ENCODE measurements at places on chromosomes 16 and 17.

GRCh38 chr16:13429416-13429815, 490.5 kb upstream of the ERCC4 start:
- DNase-seq, result no peak

DNA sequence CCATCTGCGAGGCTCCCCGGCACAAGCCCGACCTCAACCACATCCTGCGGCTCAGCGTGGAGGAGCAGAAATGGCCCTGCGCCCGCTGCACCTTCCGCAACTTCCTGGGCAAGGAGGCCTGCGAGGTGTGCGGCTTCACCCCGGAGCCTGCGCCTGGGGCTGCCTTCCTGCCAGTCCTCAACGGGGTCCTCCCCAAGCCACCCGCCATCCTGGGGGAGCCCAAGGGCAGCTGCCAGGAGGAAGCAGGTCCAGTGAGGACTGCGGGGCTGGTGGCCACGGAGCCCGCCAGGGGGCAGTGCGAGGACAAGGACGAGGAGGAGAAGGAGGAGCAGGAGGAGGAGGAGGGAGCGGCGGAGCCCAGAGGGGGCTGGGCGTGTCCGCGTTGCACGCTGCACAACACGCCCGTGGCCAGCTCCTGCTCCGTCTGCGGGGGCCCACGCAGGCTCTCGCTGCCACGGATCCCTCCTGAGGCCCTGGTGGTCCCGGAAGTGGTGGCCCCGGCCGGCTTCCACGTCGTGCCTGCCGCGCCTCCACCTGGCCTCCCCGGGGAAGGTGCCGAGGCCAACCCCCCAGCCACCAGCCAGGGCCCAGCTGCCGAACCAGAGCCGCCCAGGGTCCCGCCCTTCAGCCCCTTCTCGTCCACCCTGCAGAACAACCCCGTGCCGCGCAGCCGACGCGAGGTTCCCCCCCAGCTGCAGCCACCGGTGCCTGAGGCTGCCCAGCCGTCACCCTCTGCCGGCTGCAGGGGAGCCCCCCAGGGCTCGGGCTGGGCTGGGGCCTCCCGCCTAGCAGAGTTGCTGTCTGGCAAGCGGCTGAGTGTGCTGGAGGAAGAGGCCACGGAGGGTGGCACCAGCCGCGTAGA, 13.1 kb upstream of the PRR35 start:
- DNase-seq, result peak; percentile 30

GRCh38 chr17:10354651-10355050, 18.2 kb downstream of the MYH13 start:
- DNase-seq, result no peak

- no peak for DNase-seq
Measured at GRCh38 chr16:4837733-4838501, 9.2 kb downstream of the GLYR1 start.

- DNase-seq, result no peak
Measured at GRCh38 chr17:75269844-75270217, 1.2 kb downstream of the MIF4GD start.

DNA sequence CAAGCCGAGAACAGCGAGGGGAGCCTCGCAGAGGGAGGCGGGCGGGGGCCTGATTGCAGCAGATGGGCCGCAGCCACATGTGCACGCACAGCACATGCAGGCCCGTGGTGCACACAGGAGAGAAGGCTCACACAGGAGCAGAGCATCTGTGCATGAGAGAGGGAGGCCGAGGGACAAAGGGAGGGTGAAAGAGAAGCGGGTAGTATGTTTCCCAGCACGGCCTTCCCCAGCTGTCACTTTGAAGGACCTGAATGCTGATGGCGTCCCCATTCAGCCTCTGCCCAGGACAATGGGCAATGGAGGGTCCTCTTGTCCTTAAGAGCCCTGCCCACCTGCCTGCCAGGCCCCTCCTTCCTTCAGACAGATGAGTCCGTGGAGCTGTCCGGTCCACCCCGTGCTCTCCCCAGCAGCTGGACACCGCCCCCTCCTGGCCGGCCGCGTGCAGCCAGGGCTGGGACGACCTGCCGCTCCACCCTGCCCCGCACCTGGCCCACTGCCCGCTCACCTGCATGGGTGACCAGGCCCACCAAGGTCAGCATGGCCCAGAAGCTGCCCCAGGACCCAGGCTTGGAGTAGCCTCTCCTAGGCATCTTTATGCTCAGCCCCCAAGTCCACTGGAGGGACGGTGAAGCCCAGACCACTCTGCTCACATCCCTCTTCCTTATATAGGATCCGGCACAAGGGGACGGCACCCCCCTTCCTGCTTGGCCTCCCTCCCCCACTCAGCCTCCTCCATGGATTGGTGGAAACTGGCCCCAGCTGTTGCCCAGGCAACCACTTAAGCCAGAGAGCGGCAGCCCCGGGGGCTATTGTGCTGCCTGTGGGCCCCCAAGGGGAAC, at the start of gene BTBD17:
TSS of gene BTBD17 (minus strand) at position 639 of the 839 bp plus-strand sequence. CDS start at position 590, 49 bp downstream.
- DNase-seq, result no peak

DNA sequence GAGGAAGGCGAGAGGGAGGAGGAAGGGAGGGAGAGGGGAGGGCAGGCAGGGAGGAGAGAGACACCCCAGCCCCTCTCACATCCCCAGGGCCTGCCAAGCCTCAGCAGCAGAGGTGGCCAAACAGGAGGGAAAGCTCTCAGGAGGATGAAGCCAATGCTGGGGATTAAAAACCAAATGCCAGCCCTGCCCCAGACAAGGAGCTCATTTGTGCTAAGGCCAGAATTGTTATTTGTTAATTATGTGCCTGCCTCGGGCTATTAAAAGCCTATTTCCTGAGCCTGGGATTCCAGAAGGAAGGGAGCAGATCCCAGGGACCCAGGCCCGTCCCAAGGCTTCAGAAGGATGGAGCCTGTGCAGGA, 27.9 kb upstream of the GINS2 start:
- no peak for DNase-seq

Data from stimulated activated CD8-positive, alpha-beta memory T cell treated with anti-CD3 and anti-CD28 coated beads, Interleukin-7, amount 100 ng/mL, for 48 hours (primary cell).